ENCODE measurements at places on chromosomes 12 and 14.

- DNase-seq: peak; percentile 24
These were observed 25.7 kb downstream of the KLRK1 start for GRCh38 chr12:10363914-10364814.

DNA sequence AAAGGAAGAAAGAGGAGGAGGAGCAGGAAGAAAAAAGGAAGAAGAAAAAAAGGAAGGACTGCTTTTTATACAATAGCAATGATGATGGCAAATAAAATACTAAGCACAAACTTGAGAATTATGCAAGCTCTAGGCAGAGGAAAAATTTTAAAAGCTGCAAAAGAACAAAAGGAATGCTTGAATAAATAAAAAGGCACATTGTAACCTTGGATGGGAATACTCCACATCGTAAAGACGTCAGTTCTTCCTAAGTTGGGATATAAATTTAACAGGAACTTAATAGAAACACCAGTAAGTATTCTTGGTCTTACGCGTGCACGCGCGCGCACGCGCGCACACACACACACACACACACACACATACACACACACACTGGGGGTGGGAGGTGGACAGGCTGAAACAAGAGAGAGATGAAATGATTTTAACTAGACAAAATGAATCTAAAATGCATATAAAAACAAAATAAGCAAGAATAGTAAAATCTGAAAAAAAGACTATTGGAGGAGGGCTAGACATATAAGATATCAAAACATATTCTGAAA lies 43.0 kb downstream of the SERPINA3 start:
- DNase-seq: no peak

- DNase-seq: no peak
These were observed 189.5 kb upstream of the NTF3 start for GRCh38 chr12:5242440-5242839.

DNA sequence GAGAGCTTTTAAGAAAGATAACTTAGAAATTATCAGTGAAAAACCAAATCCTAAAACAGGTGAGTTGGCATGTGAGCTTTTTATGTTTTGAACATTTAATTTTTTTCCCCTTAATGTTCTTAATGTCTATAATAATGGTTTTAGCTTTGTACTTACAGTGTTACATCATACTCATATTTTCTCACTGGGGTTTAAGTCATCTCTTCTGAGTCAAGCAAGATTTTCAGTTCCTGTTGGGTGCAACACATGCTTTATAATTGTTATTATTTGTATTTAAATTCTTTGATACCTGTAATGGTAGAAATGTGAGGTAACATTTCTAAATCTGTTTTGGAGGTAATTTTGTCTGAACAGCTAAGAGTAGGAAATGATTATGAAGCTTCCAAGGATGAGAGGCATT lies 113.0 kb downstream of the PLEKHA5 start:
- DNase-seq: no peak

- DNase-seq: no peak
These were observed 89.7 kb downstream of the RFX4 start for GRCh38 chr12:106672314-106673025.

- DNase-seq: no peak
These were observed 1.1 kb downstream of the SMIM41 start for GRCh38 chr12:52080403-52081251.

DNA sequence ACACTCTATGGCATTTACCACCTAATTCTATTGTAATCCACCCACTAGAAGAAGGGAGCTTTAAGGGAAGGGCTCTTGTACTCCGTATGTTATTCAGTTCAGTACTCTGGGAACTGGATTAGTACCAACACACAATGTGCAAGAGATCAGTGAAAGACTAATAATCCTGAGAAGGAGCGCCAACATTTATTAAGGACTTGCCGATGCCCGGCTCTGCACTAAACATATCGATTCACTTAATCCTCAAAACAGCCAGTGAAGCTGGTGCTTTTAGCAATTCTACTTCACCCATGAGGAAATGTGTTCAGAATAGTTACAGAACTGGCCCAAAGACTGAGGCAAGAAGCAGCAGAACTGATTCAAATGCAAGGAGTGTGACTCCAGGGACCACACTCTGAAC lies 80.9 kb downstream of the RPS6KA5 start:
- DNase-seq: no peak
